ENCODE measurements at places on chromosomes 1 and 21.

DNA sequence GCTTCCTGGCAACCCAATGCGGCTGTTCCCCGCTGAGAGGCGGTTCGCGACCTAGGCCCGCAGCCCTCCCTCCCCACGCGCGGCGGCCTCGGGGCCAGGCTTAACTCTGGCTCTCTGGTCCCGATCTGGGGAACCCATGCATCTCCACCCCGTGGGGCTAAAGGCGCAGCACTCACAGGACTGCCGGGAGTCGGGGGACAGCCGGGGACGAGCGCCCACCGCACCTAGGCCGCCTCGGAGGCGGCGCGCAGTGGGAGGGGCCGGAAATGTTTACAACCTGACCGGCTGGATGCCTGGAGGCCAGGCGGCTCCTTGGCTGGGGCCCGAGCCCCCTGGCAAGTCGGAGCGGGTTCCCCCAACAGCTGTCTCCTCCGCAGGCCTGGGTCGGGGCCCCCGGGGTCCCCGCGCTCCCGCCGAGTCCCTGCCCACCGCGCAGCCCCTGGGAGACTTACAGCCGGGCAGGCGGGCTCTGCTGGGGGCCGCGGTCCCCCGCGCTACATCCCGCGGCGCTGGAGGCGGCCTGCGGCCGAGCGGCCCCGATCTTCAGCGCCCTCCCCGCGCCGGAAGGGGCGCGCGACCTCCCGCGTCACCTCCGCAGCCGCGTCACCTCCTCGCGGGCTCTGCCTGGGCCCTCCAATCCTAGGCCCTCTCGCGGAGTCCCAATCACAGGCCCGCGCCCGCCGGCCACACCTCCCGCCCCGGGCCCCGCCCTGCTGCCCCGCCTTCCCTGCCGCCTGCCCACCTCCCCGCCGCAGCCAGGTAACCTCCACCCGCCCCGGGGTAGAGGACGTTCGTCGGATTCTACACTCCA lies at the start of gene ADIPOR1:
Gene ADIPOR1 (minus strand): TSS at position 580 of the 811 bp plus-strand sequence. CDS start 7,242 bp downstream, outside the sequence.
- peak; percentile 75 for DNase-seq

GRCh38 chr1:162823231-162823630 lies 32.7 kb downstream of the HSD17B7 start:
- peak; percentile 11 for DNase-seq

DNA sequence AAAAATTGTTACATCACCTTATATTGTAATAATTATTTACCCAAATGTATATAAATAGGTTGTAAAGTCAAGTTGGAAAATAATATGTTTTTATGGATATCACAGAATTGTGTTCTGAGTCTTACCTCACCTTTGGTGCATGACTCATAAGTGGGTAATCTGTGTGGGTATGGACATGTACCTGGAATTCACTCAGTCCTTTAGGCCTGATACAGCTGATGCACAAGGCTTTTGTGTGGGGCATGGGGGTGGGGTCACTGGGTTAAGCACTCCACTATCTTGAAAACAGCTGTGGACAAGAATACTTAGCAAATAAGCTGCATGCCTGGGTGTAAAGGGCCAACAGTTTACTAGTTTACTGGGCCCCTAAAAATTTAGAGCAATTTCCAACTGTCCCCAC lies 34.4 kb downstream of the INKA2 start:
- no peak for DNase-seq

GRCh38 chr21:38123626-38124025 lies 133.2 kb upstream of the KCNJ15 start:
- no peak for DNase-seq

DNA sequence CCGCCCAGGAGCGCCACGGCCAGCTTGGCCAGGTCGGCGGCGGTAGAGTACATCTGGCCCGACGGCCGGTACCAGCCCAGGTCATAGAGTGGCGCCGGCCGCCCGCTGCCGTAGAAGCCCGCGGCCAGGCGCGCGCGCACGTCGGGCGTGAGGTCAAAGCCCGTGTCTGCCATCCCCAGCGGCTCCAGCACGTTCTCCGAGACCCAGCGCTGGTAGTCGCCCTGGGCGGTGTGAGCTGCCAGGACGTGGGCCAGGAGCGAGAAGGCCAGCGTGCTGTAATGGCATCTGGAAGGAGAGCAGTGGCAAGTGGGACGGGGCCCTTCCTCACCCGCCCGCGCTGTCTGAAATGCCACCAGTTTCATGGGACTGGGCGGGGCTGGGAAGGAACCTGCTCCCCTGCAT lies 18.9 kb downstream of the LACTBL1 start:
- DNase-seq: no peak

GRCh38 chr1:197799271-197799670 lies 24.0 kb upstream of the DENND1B start:
- DNase-seq: peak; percentile 91

DNA sequence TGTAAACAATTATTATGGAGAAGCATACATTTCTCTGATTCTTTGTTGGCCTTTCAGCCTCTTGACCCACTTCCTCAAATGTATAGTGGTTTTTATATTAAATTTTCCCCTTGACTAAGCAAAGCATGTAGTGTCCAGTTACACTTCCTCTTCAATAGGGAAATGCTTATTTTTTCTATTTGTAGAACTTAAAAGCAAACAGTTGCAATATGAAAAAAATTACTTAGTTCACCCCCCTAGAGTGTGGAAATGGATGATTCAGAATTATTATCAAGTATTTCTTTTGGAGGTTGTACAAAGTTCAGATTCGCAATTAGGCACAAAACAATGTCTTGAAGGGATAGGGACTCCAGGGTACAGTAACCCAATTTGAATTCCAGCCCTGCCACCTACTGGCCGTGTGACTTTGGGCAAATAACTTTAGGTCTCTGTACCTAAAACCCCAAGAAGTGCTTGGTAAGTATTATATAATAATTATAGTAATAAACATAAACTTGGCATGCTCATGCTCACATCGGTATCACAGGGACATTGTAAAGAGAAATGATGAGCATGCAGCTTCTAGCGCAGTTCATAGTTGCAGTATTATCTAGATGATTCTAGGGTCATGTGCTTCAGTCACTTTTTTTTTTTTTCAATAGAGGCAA lies 28.6 kb upstream of the IFNGR2 start:
- DNase-seq: peak; percentile 73

DNA sequence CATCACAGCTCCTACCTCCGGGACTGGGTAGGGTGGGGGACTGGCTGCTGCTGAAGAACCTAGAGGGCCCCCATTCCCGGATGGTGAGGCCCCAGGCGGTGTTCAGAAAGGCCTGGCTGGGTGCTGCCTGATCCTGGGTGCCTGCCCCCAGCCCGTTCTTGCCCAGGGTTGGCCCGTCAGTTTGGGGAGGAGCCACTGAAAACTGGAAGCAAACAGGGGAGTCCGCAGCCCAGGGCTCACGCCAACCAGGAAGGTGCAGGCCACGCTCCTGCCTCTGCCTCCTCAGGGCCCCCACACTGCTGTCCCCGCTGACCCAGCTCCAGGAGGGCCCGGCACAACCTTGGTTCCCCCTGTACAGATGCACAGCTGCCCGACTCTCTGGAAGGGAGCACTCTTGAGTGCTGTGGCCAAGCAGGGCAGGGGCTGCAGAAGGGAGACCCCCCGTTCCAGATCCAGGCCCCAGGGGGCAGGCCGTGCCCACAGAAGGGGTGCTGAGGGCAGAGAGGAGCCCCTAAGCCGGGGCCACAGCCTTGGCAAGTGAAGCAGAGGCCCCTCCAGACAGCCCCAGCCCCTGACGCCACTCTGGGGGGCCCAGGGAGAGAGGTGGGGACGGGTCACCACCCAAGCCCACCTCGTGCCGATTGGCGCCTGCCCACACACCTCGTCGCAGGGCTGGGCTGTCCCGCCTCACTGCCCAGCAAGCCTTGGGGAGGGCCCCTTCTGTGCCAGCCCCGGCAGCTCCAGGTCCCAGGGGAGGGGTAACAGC lies 5.5 kb downstream of the C1QTNF12 start:
- DNase-seq: no peak

GRCh38 chr1:7755448-7755847 lies 15.6 kb upstream of the VAMP3 start:
- DNase-seq: peak; percentile 10

- DNase-seq: no peak
These were observed 53.4 kb upstream of the COL6A1 start for GRCh38 chr21:45927851-45928850.

DNA sequence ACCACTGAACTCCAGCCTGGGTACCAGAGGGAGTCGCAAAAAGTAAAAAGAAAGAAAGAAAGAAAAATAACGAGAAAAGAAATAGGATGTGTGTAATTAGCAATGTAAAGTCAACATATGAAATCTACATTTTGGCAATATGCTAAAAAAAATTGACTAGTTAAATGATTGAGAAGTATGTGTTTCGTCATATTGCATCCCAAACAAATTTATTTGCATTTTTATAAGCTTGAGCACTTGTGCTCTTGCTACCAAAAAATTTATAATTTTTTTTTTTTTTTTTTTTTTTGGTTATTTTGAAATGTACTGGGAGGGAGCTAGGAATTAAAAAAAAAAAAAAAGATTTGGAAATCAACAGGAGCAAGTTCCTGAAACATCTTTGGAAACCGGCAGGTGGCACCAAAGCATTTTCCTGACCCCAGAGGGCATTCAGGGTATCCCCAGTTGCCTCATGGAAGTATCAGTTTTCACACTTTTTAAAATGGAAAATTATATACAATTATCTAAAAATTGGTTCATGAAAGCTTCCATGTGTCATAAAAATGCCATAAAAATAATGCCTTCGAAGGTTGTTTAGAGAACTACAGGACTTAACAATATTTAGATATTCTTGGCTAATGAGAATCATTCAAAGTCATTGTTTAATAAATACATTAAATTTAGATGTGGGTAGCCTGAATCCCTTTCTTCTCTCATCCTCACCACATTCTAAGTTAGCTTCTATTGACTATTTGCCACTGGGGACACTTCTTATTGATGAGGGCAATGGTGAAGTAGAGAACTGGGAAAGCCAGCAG lies 4.8 kb upstream of the HEATR1 start:
- DNase-seq: peak; percentile 64

GRCh38 chr1:111631502-111631901 lies 11.9 kb downstream of the RAP1A start:
- DNase-seq: no peak

GRCh38 chr21:40841524-40842196 lies 5.3 kb downstream of the DSCAM start:
- DNase-seq: no peak

GRCh38 chr21:33980276-33980916 lies 64.8 kb upstream of the ATP5PO start:
- DNase-seq: peak; percentile 58

DNA sequence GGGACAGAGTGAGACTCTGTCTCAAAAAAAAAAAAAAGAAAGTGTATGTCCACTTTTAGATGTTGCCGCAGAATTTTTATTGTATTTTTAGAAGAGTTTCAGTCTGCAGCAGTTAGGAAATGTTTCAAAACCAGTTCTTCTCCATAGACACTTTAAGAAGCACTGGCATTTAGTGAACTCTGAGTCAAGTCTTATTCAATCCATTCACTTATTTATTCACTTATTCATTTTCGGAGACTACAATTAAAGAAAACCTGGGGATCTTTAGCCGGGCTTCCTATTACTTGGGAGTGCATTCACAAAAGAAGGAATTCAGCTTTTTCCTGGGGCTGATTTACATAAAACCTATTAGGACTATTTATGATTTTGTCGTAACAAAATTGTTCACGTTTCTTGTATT lies 12.3 kb downstream of the RCAN3 start:
- DNase-seq: no peak

- peak; percentile 34 for DNase-seq
These were observed 28.4 kb upstream of the AHCTF1 start for GRCh38 chr1:246959944-246960693.

- DNase-seq: peak; percentile 65
These were observed 28.5 kb downstream of the CNIH3 start for GRCh38 chr1:224644553-224645154.

Data from fibroblast of mammary gland (primary cell).